ENCODE measurements at places on chromosomes 16 and 17. TPM values are rescaled to one million over a fixed set of nuclear protein-coding genes. Genes with fewer than 3 reads are reported as not detected.

The SLC25A10 gene
- total RNA-seq, result 29.4 TPM

DNA sequence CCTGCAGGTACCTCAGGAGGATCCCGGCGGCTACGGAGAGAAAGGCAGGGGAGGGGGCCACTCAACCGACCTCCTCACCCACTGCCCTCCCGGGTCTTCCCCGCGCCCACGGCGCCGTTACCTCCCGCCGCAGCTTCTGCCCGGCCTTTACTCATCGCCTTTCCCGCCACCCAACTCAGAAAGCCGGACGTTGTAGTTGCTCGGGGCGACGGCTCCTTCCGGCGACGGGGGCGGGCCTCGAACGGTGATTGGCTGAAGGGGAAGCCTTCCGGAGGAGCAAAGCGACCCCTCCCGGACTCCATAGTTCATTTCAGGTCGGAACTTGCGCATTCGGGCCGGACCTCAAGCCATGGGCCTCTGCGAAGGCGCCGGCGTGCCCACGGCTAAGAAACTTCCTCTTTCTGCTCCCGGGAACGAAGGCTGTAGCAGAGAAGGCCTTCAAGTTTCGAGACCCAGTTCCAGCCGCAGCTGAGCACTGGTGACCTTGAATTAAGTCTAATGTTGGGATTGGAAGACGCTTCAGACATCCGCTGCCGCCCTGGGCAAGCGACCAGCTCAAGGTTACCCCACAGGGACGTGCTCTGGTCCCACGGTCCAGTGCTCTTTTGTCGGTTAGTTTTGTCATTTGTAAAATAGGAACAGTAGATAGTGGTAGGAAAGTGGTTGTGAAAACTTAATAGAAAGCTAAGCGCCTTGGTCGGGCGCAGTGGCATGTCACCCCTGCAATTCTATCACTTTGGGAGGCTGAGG, at the start of gene PSMC3IP:
PSMC3IP (minus strand) TSS at position 198 of the 750 bp plus-strand sequence; CDS start at position 155, 43 bp downstream.
- peaks cover 35% of the 10 kb centered on the region for H3K4me1 ChIP-seq
- peak within 1 kb of the TSS; percentile 97 for H3K27ac ChIP-seq
- peak; percentile 98 for DNase-seq
- no peaks in the 10 kb centered on the region for H3K27me3 ChIP-seq
- peaks cover 46% of the 10 kb centered on the region for H3K36me3 ChIP-seq

The SCPEP1 gene
- 17.8 TPM for total RNA-seq

DNA sequence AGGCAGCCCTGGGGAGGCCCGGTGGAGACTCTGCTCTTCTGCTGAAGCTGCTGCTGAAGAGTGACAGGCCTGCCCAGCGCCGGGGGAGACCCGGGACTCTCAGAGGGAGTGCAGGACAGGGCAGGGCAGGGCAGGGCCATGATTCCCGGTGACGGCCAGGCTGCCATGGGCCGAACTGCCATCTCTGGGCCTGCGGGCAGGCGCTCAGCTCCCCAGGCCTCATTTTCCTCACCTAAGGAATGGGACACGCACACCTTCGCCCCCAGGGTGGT, 22.6 kb upstream of the SSTR5 start:
- no peak overlapping the region for H3K4me3 ChIP-seq
- H3K27ac ChIP-seq, result no peak overlapping the region
- H3K4me1 ChIP-seq, result no peaks in the 10 kb centered on the region

GRCh38 chr17:18362698-18363100, 651 bp downstream of the SHMT1 start:
- H3K4me3 ChIP-seq, result peak overlapping the region; percentile 86
- peaks cover 4% of the 10 kb centered on the region for H3K36me3 ChIP-seq
- DNase-seq, result peak; percentile 38
- H3K4me1 ChIP-seq, result peaks cover 16% of the 10 kb centered on the region

The SLC16A3 gene
- 193 TPM for total RNA-seq

The MYCBPAP gene
- 6.7 TPM for total RNA-seq

GRCh38 chr17:77107506-77108433, 33.0 kb upstream of the SEC14L1 start:
- H3K4me1 ChIP-seq, result peaks cover 45% of the 10 kb centered on the region
- H3K36me3 ChIP-seq, result peaks cover 15% of the 10 kb centered on the region
- peak overlapping the region; percentile 26 for H3K4me3 ChIP-seq
- H3K27me3 ChIP-seq, result no peaks in the 10 kb centered on the region

The CSH2 gene
- not detected for total RNA-seq

The TERF2IP gene
- total RNA-seq, result 68.1 TPM
